ENCODE measurements at places on chromosomes 11 and 22. TPM values are rescaled to one million over a fixed set of nuclear protein-coding genes. Genes with fewer than 3 reads are reported as not detected.

DNA sequence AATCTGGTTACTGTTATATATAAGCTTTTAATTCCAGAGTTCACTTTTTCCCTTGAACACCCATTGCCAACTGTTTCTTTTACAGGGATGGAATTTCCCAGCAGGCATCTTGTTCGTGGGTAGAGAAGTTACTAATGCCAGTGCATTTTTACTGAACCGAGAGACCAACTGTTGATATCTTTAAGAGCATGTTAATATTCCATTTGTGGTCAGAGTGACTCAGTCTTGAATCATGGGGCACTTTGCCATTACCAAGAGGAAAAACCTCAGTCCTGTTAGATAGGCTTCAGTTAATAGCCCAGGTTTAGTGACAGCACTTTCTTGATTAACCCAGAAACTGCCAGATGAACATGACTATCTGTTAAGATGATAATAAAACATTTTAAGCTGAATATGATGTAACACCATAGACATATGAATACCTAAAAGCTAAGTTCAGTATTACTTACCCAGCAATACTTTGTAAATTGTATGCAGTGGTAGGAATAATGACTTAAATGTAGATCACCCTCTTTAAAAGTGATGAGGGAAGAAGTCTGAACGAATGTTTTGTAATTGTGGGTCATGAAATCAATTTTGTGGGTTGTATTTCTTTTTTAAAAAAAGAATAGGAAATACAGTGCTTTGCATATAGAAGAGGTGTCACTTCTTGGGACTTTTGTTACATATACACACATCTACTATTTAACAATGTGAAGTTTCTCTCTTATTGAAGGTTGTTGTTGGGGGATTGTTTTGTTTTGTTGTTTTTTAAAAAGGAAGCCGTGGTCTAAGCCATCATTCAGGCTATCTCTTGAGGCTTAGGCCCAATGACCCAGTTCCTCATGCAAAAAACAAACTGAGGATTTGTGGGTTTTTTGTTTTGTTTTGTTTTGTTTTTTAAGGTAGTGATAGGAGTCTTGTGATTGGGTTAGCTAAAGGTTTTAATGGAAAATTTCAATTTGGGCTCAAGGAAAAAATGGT lies 79.2 kb upstream of the GRIK4 start:
- no peaks in the 10 kb centered on the region for H3K27me3 ChIP-seq
- no peaks in the 10 kb centered on the region for H3K36me3 ChIP-seq
- no peaks in the 10 kb centered on the region for H3K4me1 ChIP-seq
- no peak overlapping the region for H3K27ac ChIP-seq
- DNase-seq, result no peak

DNA sequence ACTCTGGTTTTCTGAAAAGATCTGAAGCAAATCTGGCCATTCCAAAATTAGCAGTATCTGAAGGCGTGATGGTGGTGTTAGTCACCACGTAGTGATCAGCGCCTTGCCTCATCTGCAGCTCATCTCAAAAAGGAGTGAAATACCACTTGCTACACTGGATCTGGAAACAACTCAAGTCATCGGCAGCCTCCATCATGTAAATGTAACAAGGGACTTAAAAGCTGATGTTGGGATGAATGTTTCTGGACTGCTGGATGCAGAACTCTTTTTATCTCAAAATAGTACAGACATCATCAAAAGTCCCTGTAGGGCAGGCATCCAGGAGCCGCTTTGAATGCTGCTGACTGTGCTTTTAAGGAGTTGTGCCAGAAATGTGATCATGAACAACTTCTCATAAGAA lies 14.1 kb upstream of the APLP2 start:
- no peak overlapping the region for H3K27ac ChIP-seq
- no peaks in the 10 kb centered on the region for H3K4me1 ChIP-seq
- peak; percentile 27 for DNase-seq
- peaks cover 3% of the 10 kb centered on the region for H3K27me3 ChIP-seq
- no peaks in the 10 kb centered on the region for H3K36me3 ChIP-seq
- H3K4me3 ChIP-seq, result no peak overlapping the region

- H3K36me3 ChIP-seq, result no peaks in the 10 kb centered on the region
- DNase-seq, result no peak
- H3K4me1 ChIP-seq, result no peaks in the 10 kb centered on the region
- H3K4me3 ChIP-seq, result no peak overlapping the region
- peaks cover 2% of the 10 kb centered on the region for H3K27me3 ChIP-seq
- no peak overlapping the region for H3K27ac ChIP-seq
These were observed 591.8 kb downstream of the BUD13 start for GRCh38 chr11:116180806-116181600.

DNA sequence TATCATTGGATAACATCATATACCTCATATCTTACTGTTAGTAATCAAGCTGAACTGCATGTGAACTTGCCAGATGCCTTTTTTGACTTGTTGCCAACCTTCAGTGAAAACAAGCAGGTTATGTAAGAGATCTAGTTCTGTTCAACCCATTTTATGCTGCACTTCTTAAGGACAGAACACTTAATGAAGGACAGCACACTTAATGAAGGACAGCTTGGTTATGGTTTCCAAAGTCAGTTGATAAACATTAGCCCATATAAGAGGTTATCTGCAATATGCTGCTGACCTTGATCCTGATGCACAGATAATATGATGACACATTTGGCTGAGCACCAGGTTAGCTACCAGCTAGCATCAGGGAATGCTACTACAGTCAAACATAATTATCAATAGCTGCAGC lies 358.7 kb upstream of the PDGFD start:
- H3K27ac ChIP-seq, result no peak overlapping the region
- H3K27me3 ChIP-seq, result no peaks in the 10 kb centered on the region
- H3K36me3 ChIP-seq, result no peaks in the 10 kb centered on the region
- no peak for DNase-seq

DNA sequence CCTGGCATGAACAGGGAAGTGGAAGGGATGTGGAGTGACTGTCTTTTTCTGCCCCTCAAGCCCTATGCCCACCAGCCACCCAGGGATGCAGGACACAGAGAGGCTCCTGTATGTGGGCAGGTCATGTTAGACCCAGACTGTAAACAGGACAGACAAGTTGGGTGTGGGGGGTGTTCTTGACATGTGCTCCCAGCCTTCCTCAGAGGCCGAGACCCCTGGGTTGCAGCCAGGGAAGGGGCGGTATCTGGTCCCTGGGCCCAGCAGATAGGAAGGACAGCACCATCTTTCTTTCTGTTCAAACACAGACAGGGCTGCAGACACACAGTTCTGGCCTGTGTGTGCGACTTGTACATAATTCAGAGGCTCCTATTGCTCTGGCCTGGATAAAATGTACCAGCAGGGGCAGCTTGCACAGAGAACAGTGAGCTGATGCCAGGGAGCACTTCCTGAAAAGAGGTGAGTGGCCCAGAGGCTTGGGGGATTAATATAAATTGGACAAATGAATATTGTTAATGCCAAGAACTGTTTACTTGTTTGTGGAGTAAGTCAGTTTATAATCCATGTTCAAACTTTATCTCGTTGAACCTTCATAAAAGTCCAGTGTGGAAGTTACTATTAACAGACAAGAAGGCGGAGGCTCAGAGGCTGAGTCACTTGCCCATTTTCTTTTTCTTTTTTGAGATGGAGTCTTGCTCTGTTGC lies 16.6 kb downstream of the GDPD5 start:
- peaks cover 38% of the 10 kb centered on the region for H3K4me1 ChIP-seq
- no peak for DNase-seq
- peak overlapping the region; percentile 85 for H3K27ac ChIP-seq
- no peaks in the 10 kb centered on the region for H3K27me3 ChIP-seq
- no peaks in the 10 kb centered on the region for H3K36me3 ChIP-seq

- no peak for DNase-seq
- no peaks in the 10 kb centered on the region for H3K36me3 ChIP-seq
- no peaks in the 10 kb centered on the region for H3K27me3 ChIP-seq
- H3K4me1 ChIP-seq, result peaks cover 3% of the 10 kb centered on the region
- no peak overlapping the region for H3K4me3 ChIP-seq
- H3K27ac ChIP-seq, result no peak overlapping the region
These were observed 73.2 kb downstream of the ARHGAP8 start for GRCh38 chr22:44825310-44826150.

- H3K36me3 ChIP-seq, result no peaks in the 10 kb centered on the region
- DNase-seq, result no peak
- no peak overlapping the region for H3K27ac ChIP-seq
- H3K27me3 ChIP-seq, result no peaks in the 10 kb centered on the region
- no peak overlapping the region for H3K4me3 ChIP-seq
These were observed 191.6 kb upstream of the PGR start for GRCh38 chr11:101321222-101321621.

GRCh38 chr11:82675838-82676237 lies 57.8 kb downstream of the FAM181B start:
- H3K4me1 ChIP-seq, result no peaks in the 10 kb centered on the region
- no peaks in the 10 kb centered on the region for H3K36me3 ChIP-seq
- no peak for DNase-seq
- no peak overlapping the region for H3K27ac ChIP-seq
- H3K4me3 ChIP-seq, result no peak overlapping the region
- no peaks in the 10 kb centered on the region for H3K27me3 ChIP-seq

GRCh38 chr11:17894929-17895658 lies 117.8 kb downstream of the SERGEF start:
- H3K27me3 ChIP-seq, result no peaks in the 10 kb centered on the region
- H3K4me1 ChIP-seq, result no peaks in the 10 kb centered on the region
- DNase-seq, result no peak

- H3K4me1 ChIP-seq, result no peaks in the 10 kb centered on the region
- H3K27ac ChIP-seq, result no peak overlapping the region
- no peak for DNase-seq
These were observed 158.8 kb downstream of the CACNA1I start for GRCh38 chr22:39729141-39729934.

GRCh38 chr11:107719557-107720302 lies 7.9 kb upstream of the SLN start:
- H3K27me3 ChIP-seq, result peaks cover 3% of the 10 kb centered on the region
- H3K4me3 ChIP-seq, result no peak overlapping the region
- no peaks in the 10 kb centered on the region for H3K36me3 ChIP-seq
- H3K4me1 ChIP-seq, result no peaks in the 10 kb centered on the region

- H3K27me3 ChIP-seq, result no peaks in the 10 kb centered on the region
- no peaks in the 10 kb centered on the region for H3K4me1 ChIP-seq
- peaks cover 11% of the 10 kb centered on the region for H3K36me3 ChIP-seq
- no peak overlapping the region for H3K4me3 ChIP-seq
These were observed 113.6 kb downstream of the MICAL3 start for GRCh38 chr22:17910561-17911311.

DNA sequence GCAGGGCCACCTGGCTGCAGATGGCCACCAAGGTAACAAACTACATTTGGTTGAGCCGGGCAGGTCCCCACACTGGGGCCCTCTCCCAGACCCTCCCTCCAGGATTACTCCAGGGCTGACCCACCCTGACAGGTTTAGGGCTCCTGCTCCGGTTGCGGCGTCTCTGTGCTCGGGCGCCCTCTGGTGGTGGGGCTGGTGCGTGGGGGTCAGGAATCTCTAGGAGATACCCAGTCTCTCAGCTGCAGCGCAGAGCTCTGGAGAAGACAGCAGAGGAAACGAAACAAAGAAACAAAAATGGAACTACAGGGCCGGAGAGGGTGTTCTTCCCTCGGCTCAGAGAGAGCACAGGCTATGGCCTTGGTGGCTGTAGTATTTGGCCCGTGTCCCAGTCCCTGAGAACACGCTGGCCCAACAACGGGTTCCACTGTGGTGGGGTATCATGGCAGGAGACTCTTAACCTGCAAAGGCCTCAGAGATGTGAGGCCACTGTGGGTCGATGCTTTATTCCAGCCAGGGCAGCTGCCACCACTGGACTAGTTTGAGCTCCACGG lies 2.4 kb downstream of the C11orf96 start:
- H3K27ac ChIP-seq, result no peak overlapping the region
- H3K27me3 ChIP-seq, result peaks cover 50% of the 10 kb centered on the region
- no peaks in the 10 kb centered on the region for H3K36me3 ChIP-seq
- peak; percentile 60 for DNase-seq

GRCh38 chr11:13745165-13745564 lies 76.7 kb downstream of the FAR1 start:
- no peak overlapping the region for H3K27ac ChIP-seq
- no peaks in the 10 kb centered on the region for H3K36me3 ChIP-seq
- no peaks in the 10 kb centered on the region for H3K27me3 ChIP-seq
- no peaks in the 10 kb centered on the region for H3K4me1 ChIP-seq

Gene TRIM51
- total RNA-seq, result not detected

Gene PRDX5
- 33.1 TPM for total RNA-seq

Gene DUSP8
- total RNA-seq, result 83.9 TPM

Gene PKDREJ
- not detected for total RNA-seq

Gene FAM180B
- total RNA-seq, result 0.55 TPM

All from CD4-positive, alpha-beta T cell (primary cell).